Fibroblast of villous mesenchyme (primary cell): ENCODE measurements at places on chromosomes 2 and 18.
A peak's percentile ranks its signal among the peaks of the same experiment; 100 is the strongest.

DNA sequence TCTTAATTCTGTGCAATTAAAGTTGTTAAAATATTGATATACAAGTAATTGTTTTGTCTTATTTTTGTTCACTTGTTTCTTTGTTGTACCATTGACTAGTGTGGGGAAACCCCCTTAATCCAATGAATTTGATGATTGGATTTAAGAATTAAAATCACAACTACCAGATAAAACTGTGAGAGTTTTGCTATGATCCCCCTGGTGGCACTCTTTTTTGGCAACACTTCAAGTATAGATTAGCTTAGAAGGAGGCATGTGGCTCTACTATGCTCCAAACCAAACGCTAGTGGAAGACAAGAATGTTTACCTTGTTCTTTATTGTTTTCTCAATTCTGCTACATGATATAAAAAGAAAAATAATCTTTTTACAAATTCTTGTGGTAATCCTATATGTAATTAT lies 477.8 kb upstream of the ETAA1 start:
- no peak for DNase-seq

- no peak for DNase-seq
Measured at GRCh38 chr2:226136739-226137138, 662.9 kb downstream of the IRS1 start.

DNA sequence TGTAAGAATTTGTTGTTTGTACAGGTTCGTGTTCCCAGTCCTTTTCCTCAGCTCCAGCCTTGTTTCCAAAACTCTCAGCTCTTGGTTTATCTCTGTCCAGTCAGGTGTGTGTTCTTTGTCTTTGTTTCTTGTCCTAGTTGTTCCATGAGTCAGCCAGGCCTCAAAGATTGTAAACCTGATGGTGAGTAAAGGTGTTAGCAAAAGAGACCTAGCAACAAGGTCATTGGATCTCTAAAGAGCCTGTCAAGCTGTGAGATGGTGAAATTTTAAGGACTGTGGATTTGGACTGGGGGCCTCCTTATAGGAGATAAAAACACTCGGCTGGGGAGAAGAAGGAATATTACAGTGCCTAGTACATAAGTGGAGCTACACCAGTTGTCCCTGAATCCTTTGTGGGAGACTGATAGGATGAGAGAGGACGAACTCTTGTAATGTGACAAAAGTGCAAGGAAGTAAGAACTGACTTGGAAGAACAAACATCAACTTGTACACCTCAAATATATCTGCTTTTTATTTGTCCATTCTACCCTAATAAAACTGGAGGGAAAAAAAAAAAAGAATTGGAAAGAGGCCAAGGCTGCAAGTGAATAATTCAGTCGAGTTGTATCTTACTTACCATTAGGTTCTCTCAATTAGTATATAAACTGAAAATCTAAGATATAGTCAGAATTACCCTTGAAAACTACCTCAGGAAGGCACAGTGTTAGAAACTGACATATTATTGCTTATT lies 37.2 kb downstream of the ITGA6 start:
- DNase-seq, result no peak

- DNase-seq, result no peak
Measured at GRCh38 chr18:69495338-69495737, 94.7 kb downstream of the DOK6 start.

DNA sequence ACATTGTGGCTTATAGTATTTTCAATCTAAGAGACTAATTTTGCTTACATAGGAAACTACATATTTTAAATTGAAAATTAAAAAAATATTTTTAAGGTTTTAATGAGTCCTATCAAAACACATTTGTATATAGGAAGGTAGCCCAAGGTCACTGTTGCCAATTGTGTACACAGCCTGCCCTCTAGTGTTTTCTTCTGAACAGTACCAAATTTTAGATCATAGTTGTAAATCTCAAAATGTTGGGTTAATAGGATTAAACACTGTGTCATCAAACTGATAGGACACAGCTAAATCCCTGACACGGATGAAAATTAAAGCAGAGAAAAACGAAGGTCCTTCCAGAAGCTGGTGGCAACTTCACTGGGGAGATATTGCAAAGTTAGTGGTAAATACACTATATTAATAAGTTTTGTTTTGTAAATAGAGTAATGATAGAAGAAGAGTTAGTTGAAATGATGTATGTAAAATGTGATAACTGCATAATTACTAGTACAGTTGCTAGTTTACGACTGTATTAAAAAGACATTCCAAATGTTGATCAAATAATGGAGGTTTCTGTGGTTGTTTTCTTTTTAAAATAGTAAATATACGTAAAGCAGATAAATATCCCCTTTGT lies 19.7 kb downstream of the CLUL1 start:
- peak; percentile 62 for DNase-seq

- DNase-seq, result no peak
Measured at GRCh38 chr2:158266111-158266510, 164.4 kb downstream of the UPP2 start.

GRCh38 chr2:120783969-120784372 lies 48.3 kb downstream of the GLI2 start:
- no peak for DNase-seq
